ENCODE measurements at places on chromosomes 7 and 10. TPM values are rescaled to one million over a fixed set of nuclear protein-coding genes. Genes with fewer than 3 reads are reported as not detected.

GRCh38 chr7:63040966-63041610 is 957.6 kb upstream of the ZNF722 start:
- no peaks in the 10 kb centered on the region for H3K27me3 ChIP-seq
- no peak for DNase-seq
- H3K27ac ChIP-seq: no peak overlapping the region
- H3K4me3 ChIP-seq: no peak overlapping the region
- no peaks in the 10 kb centered on the region for H3K36me3 ChIP-seq

DNA sequence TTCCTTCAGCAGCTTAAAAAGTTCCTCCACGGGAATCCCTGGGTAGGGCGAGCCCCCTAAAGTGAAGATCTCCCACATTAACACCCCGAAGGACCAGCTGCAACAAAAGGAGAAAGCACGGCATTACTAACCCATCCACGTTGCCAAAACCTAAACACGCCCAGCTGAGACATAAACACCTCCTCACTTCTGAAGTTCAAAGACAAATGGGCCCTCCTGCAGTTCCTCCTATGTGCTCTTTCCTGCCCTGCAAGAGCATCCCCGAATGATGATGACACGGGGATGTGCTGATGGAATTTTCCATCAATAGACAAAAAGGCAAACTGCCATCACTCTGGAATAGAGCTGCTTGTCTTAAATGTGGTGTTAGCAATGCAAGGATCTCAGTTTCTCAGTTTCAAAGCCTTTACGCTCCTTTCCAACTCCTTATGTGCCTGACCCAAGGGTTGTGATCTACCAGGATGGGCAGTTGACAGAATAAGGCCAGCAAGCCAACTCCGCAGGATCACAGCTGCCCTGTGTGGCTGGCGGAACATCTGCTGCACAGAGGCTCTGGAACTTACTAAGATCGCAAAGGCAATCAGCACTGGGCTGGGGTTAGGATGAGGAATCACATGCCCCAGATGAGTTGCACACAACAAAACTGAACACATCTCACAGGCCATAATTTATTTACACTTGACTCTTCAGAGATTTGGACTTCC is 112.7 kb downstream of the FGFR2 start:
- no peaks in the 10 kb centered on the region for H3K4me1 ChIP-seq
- no peaks in the 10 kb centered on the region for H3K36me3 ChIP-seq
- DNase-seq: no peak

DNA sequence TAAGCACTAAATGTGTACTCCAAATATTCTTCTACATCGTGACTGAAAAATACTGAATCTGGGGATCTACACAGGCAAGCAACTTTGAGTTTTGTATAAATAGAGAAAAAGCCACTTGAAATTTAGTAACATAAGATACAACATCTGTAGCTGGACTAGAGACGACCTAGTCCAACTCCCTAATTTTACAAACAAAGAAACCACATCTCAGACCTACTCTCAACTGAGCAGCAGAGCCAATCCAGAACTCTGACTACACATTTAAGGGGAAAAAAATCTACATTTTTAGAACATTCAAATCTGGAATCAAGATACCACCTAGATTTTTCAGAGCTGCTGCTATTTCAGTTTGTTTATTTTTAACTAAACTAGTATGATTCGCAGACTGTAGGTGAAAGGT is 88.9 kb downstream of the CABCOCO1 start:
- H3K27me3 ChIP-seq: no peaks in the 10 kb centered on the region
- no peak overlapping the region for H3K4me3 ChIP-seq
- no peak for DNase-seq
- no peaks in the 10 kb centered on the region for H3K36me3 ChIP-seq
- peak overlapping the region; percentile 52 for H3K27ac ChIP-seq
- peaks cover 24% of the 10 kb centered on the region for H3K4me1 ChIP-seq

The SUN1 gene
- 69.5 TPM for total RNA-seq

The CTNNA3 gene
- total RNA-seq: not detected

GRCh38 chr10:115762029-115762428 is 511.0 kb downstream of the GFRA1 start:
- H3K4me1 ChIP-seq: no peaks in the 10 kb centered on the region
- no peaks in the 10 kb centered on the region for H3K36me3 ChIP-seq
- no peak for DNase-seq
- H3K27me3 ChIP-seq: no peaks in the 10 kb centered on the region
- no peak overlapping the region for H3K27ac ChIP-seq
- no peak overlapping the region for H3K4me3 ChIP-seq
